ENCODE measurements at places on chromosomes 2 and 18. TPM values are rescaled to one million over a fixed set of nuclear protein-coding genes. Genes with fewer than 3 reads are reported as not detected.

GRCh38 chr18:35413163-35413511 lies 36.0 kb upstream of the ZNF396 start:
- no peak for DNase-seq

DNA sequence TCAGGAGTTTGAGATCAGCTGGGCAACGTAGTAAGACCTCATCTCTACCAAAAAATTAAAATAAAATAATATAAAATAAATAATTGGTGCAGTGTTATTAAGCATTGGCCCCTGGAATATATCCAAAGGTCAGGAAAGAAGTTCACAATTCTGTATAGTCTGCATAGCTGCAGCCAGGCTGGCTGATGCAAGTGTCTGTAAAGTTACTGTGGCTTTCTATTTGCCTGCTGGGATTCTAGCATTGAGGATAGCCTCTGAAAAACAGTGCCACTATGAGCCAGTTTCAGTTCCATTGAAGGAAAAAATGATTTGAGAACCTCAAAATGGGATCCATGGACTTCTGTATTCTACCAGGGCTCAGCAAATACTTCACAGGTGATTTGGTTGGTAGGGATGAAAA lies 208.6 kb downstream of the PARD3B start:
- no peak for DNase-seq

DNA sequence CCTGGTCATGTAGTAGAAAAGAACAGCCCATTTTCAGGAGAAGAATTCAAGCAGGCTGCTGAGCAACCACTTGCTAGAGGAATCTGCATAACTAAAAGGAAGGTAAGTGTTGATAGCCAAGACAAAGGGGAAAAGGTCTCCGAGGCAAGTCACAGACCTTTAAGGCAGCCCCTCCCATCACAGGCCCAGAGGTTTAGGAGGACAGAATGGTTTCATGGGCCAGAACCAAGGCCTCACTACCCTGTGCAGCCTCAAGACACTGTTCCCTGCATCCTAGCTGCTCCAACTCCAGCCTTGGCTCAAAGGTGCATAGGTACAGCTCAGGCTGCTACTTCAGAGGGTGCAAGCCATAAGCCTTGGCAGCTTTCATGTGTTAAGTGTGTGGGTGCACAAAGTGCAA lies 238.6 kb upstream of the CYP26B1 start:
- DNase-seq = no peak

DNA sequence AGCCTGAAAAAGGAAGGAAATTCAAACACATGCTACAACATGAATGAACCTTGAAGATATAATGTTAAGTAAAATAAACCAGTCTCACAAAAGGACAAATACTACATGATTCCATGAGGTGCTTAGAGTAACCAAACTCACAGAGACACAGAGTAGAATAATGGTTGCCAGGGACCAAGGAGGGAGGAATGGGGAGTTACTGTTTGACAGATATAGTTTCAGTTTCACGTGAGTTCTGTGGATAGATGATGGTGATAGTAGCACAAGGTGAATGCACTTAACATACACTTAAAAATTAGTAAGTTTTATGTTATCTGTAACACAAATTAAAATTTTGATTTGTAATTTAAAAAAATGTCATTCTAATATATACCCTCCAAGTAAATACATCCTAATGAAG lies 106.9 kb upstream of the ACVR1C start:
- no peak for DNase-seq

- DNase-seq = no peak
Observed at GRCh38 chr2:40101131-40101575, 322.1 kb upstream of the THUMPD2 start.

- DNase-seq = no peak
Observed at GRCh38 chr2:53640466-53640865, 127.1 kb upstream of the CHAC2 start.

Gene DAPL1
- total RNA-seq = 13.0 TPM

Gene CSRNP3
- 6.4 TPM for total RNA-seq

- no peak for DNase-seq
Observed at GRCh38 chr2:217947383-217948350, 55.1 kb downstream of the TNS1 start.

GRCh38 chr18:24841536-24841935 lies 381.1 kb downstream of the HRH4 start:
- DNase-seq = no peak

- DNase-seq = peak; percentile 72
Observed at GRCh38 chr2:191678437-191679100, 633 bp downstream of the NABP1 start.

GRCh38 chr2:208266553-208266893 lies 468 bp downstream of the PIKFYVE start:
- DNase-seq = no peak

DNA sequence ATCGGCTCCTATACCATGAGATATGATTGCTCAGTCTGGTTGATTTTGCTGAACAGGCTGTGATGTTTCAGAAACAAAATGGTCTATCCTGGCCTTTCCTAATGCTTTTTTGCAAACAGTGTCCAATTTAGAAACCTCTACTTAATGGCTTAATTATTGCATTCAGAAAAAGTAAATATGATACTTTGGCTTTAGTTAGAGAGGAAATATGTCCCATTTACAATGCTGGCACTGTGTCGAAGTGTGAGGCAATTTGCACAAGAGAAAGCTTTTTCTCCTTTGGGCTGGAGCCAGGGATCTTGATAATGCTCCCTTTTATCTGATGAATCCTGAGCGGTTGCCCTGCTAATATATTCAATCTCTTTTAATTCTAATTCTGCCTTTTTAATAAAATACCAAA lies 418.9 kb downstream of the EPHA4 start:
- no peak for DNase-seq

DNA sequence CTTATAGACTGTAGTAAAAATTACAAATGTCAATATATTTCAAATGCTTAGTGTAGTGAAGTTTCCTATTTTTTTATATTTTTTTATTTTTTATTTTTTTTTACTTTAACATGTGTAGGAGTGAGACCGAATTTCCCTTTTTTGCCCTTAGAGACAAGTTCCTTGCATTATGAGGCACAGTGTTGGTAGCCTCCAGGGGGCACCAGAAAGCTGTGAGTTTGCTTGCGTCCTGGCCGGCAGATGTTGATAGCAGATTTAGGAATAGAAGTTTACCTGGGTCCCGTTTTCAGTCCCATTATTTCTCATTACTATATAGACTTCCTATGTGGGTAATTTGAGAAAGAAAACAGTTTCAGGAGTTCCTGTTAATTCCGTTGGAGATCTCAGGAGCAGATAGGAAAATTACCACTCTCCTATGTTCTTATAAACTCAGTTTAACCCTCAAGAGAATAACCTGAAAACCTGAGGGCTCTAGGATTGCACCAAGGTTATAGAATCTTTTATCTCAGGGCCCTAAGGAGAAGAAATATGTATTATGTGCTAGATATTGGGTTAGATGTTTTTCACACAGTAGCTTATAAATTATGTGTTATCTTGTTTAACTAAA lies 157.5 kb upstream of the SESTD1 start:
- peak; percentile 73 for DNase-seq

Gene CPLX4
- not detected for total RNA-seq

Gene ADD2
- total RNA-seq = 2.1 TPM

Gene GPR75
- 4.4 TPM for total RNA-seq

- DNase-seq = no peak
Observed at GRCh38 chr18:38397094-38397493, 831.5 kb upstream of the CELF4 start.

GRCh38 chr18:34121200-34121721 lies 103.5 kb downstream of the NOL4 start:
- no peak for DNase-seq

Gene MYCN
- 3.7 TPM for total RNA-seq

- DNase-seq = no peak
Observed at GRCh38 chr2:43230351-43230885, 4.0 kb upstream of the ZFP36L2 start.

GRCh38 chr2:1136067-1136466 lies 185.4 kb downstream of the SNTG2 start:
- no peak for DNase-seq

DNA sequence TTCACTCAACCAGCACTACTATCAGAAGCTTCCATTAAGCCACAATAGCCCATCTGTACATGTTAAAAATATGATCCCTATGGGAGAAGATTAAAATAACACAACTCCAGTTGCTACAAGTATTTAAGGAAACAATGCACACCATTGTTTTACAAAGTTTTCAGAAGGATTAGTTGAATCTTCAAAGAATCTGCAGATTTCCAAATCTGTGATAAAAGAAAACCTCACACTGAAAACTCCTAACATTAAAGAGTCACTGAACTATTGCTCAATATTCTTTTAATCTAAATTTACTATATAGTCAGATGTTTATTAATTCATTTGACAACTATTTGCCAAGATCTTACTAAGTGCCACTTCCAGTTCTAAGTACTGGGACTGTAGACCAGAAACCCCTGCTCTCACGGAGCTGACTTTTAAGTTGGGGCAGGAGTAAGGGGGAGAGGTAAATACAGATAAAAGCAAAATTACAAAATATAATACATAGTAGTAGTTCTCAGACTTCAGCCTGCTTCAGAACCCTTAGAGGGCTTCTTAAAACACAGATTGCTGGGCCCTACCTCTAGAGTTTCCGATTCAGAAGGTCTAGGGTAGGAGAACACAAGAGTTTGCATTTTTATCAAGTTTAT lies 94.4 kb downstream of the STK39 start:
- DNase-seq = no peak

Data from ureter (tissue), 1 donor.